Large intestine (tissue), 12 donors: ENCODE measurements at places on chromosomes 16 and 17. TPM values are rescaled to one million over a fixed set of nuclear protein-coding genes. Genes with fewer than 3 reads are reported as not detected.
A peak's percentile ranks its signal among the peaks of the same experiment; 100 is the strongest.

DNA sequence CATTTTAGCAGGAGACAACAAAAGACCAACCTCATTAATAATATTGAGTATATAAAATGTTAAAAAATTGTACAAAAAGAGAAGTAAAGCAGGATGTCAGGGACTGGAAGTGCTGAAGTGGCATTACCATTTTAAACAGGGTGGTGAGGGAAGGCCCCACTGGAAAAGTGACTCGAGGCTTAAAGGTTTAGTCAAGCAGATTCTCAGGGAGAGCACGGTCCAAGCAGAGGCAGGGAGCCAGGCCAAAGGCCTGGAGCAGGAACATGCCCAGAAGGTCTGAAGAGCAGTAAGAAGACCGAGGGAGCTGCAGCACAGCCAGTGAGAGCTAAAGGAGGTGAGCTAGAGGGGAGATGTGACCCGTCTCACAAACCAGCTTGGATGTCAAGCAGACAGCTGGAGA lies 7.6 kb downstream of the XPO6 start:
- H3K27me3 ChIP-seq = no peaks in the 10 kb centered on the region
- H3K36me3 ChIP-seq = peaks cover 51% of the 10 kb centered on the region
- H3K27ac ChIP-seq = no peak overlapping the region
- H3K4me1 ChIP-seq = no peaks in the 10 kb centered on the region
- DNase-seq = no peak

DNA sequence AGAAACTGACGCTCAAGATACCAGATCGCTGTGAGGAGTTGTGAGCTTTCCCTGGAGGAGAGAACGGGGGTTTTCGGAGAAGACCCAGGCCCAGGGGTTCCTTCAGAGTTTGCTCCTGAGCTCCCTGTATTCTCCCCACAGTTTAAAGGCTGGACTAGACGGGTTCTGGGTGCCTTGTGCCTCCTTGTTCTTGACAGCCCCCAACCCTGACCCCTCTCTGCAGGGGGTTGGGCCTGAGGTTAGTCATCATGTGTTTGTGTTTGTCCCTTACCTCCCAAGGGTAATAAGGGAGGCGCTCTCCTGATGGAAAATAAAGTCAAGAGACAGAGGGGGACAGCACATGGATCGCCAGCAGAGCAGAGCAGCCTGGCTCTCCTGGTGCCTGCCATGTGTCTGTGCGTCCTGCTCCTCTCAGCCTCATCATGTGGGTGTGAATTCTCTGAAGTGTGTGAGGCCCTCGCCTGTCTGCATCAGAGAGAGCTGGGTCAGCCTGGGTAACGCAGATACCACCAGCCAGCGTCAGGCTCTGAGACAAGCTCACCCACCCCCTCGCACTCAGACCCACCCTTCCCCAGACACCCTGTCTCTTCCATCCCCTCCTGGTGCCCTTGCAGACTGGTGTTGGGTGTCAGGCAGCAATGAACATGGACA lies 8.7 kb downstream of the HEXIM2 start:
- H3K4me1 ChIP-seq = peaks cover 49% of the 10 kb centered on the region
- H3K27me3 ChIP-seq = no peaks in the 10 kb centered on the region
- peak overlapping the region; percentile 98 for H3K27ac ChIP-seq
- no peak for DNase-seq
- H3K4me3 ChIP-seq = no peak overlapping the region

GRCh38 chr16:28237754-28238357 lies 26.1 kb upstream of the XPO6 start:
- no peak overlapping the region for H3K27ac ChIP-seq
- no peaks in the 10 kb centered on the region for H3K36me3 ChIP-seq
- no peaks in the 10 kb centered on the region for H3K27me3 ChIP-seq
- no peak overlapping the region for H3K4me3 ChIP-seq
- no peak for DNase-seq

GRCh38 chr16:14302031-14302398 lies 230.9 kb downstream of the MRTFB start:
- H3K27me3 ChIP-seq = peaks cover 39% of the 10 kb centered on the region
- H3K36me3 ChIP-seq = no peaks in the 10 kb centered on the region
- H3K27ac ChIP-seq = no peak overlapping the region
- peak overlapping the region; percentile 47 for H3K4me3 ChIP-seq

DNA sequence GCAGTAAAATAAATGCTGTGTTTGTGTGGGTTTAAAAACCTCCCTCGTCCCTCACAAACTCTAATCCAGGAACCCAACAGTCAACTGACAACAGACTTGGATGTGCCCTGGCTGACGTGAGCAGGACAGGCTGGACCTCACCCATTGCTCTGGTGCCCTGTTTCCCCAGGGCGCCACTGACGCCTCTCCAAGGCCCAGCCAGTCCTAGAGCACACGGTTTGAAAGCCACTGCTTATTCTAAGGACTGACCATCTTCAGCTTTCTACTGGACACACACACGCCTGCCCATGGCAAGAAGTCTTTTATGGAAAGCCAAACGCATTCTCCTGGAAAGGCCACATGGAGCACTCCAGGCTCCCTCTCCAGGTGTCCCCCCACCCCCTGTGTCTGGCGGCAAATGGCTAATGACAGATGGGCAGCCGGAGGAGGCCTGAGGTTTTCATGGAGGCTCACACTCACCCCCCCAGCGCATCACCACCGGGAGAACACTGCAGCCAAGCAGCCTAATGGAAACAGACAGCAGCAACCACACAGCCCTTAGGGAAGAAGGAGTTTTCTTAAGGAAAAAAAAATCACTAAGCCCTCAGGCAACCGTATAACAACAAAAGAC lies 319.2 kb downstream of the SOX9 start:
- peaks cover 34% of the 10 kb centered on the region for H3K4me1 ChIP-seq
- H3K27me3 ChIP-seq = no peaks in the 10 kb centered on the region
- no peak overlapping the region for H3K4me3 ChIP-seq

USP43 gene
- polyA plus RNA-seq = 4.7 TPM

CSH1 gene
- polyA plus RNA-seq = 0.30 TPM

TEDC2 gene
- polyA plus RNA-seq = 6.4 TPM

GRCh38 chr17:7478276-7479212 lies 887 bp downstream of the ZBTB4 start:
- peaks cover 60% of the 10 kb centered on the region for H3K4me1 ChIP-seq
- peak; percentile 75 for DNase-seq
- peak overlapping the region; percentile 66 for H3K4me3 ChIP-seq
- peak overlapping the region; percentile 97 for H3K27ac ChIP-seq
- no peaks in the 10 kb centered on the region for H3K27me3 ChIP-seq
- H3K36me3 ChIP-seq = peaks cover 8% of the 10 kb centered on the region

KRTAP4-9 gene
- not detected for polyA plus RNA-seq

- H3K27me3 ChIP-seq = no peaks in the 10 kb centered on the region
- peaks cover 7% of the 10 kb centered on the region for H3K4me1 ChIP-seq
- H3K4me3 ChIP-seq = no peak overlapping the region
- H3K36me3 ChIP-seq = no peaks in the 10 kb centered on the region
Observed at GRCh38 chr17:72935984-72936383, 156.5 kb downstream of the SLC39A11 start.

DNA sequence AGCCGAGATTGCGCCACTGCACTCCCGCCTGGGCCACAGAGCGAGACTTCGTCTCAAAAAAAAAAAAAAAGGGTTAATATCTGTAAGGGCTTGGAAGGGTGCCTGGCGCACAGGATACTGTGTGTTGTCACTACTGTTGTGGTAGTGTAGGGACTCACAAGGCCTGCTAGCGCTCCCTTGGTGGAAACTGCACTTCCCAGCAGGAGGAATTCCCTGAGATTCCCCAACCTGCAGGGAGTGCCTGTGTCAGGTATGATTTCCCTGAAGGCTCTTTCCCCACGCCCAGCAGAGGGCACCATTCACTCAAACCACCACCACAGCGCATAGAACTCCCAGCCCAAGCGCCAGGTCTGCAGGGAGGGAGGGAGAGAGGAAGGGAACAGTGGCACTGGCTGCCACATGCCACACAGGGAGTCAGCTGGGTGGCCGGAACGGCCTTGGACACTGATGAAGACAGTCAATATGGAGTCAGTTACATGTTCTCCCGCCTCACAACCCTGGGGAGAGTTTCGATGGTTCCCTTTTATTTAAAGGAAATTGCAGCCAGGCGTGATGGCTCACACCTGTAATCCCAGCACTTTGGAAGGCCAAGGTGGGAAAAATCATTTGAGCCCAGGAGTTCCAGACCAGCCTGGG lies 32.7 kb upstream of the CDH1 start:
- no peak overlapping the region for H3K27ac ChIP-seq
- H3K4me3 ChIP-seq = no peak overlapping the region
- H3K27me3 ChIP-seq = no peaks in the 10 kb centered on the region
- H3K4me1 ChIP-seq = peaks cover 12% of the 10 kb centered on the region
- H3K36me3 ChIP-seq = no peaks in the 10 kb centered on the region
- peak; percentile 84 for DNase-seq

GRCh38 chr17:8081876-8082275 lies 5.6 kb downstream of the ALOX12B start:
- H3K36me3 ChIP-seq = no peaks in the 10 kb centered on the region
- H3K27me3 ChIP-seq = peaks cover 26% of the 10 kb centered on the region
- no peak for DNase-seq
- no peak overlapping the region for H3K4me3 ChIP-seq
- peaks cover 19% of the 10 kb centered on the region for H3K4me1 ChIP-seq
- peak overlapping the region; percentile 11 for H3K27ac ChIP-seq

ABCC11 gene
- polyA plus RNA-seq = 0.21 TPM

GPR142 gene
- 0.97 TPM for polyA plus RNA-seq

- H3K36me3 ChIP-seq = no peaks in the 10 kb centered on the region
- no peak overlapping the region for H3K4me3 ChIP-seq
- H3K27me3 ChIP-seq = no peaks in the 10 kb centered on the region
- H3K27ac ChIP-seq = no peak overlapping the region
- DNase-seq = no peak
- no peaks in the 10 kb centered on the region for H3K4me1 ChIP-seq
Observed at GRCh38 chr17:66934040-66934439, 30.5 kb upstream of the CACNG4 start.

DNA sequence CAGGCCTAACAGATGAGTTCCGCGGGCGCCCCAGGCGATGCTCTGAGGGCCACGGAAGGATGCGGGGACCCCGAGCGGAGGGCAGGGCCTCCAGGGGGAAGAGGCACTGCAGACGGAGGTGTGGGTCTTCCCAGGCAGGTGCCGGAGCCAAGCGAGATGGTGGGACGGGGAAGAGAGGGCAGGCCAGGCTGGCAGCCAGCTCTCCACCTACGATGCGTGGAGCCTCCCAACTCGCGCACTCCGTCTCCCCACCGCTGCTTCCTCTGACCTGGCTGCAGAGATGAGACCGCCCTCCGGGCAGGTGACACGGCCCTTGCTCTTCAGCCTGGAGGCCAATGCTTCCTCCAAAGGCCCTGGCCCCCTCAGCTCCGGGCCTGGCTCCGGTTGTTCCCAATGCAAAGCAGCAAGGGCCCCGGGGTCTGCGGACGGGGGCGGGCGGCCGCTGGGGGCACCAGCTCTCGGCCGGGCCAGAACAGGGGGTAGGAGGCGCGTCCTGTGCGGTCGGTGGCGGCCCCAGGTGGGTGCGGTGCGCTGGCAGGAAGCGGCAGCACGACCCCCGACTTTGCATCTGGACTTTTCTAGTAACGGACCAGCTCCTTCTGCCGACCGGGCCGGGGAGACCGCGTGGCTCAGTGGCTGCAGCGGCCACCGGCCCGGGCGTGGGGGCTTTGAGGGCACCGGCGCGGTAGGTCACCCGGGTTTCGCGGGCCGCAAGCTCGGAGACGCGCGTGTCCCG lies 1.5 kb upstream of the SOX8 start:
- H3K27ac ChIP-seq = no peak overlapping the region
- H3K4me3 ChIP-seq = no peak overlapping the region
- H3K27me3 ChIP-seq = peaks cover 54% of the 10 kb centered on the region
- no peak for DNase-seq

SCPEP1 gene
- 323 TPM for polyA plus RNA-seq

CD7 gene
- 8.6 TPM for polyA plus RNA-seq

GRCh38 chr16:6375465-6376075 lies 957.1 kb upstream of the RBFOX1 start:
- no peak overlapping the region for H3K27ac ChIP-seq
- no peak for DNase-seq
- no peaks in the 10 kb centered on the region for H3K27me3 ChIP-seq
- no peaks in the 10 kb centered on the region for H3K36me3 ChIP-seq
- H3K4me1 ChIP-seq = no peaks in the 10 kb centered on the region

KIF19 gene
- polyA plus RNA-seq = 5.7 TPM

GRCh38 chr16:4283441-4283840 lies 10.6 kb upstream of the TFAP4 start:
- H3K27me3 ChIP-seq = peaks cover 2% of the 10 kb centered on the region
- peaks cover 6% of the 10 kb centered on the region for H3K4me1 ChIP-seq
- no peak overlapping the region for H3K27ac ChIP-seq
- no peak for DNase-seq

DNA sequence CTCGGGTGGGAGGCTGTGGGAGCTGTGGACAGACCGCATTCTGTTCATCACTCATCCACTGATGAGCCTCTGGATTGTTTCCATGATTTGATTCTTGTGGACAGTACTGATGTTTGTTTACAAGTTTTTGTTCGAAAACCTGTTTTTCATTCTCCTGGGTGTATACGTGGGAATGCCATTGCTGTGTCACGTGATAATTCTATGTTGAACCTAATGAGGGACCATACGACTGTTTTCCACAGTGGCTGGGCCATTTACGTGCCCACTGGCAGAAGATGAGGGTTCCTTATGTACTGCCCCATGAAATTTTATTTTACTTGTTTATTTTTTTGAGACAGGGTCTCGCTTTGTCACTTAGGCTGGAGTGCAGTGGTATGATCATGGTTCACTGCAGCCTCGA lies 2.6 kb upstream of the ALG1 start:
- H3K36me3 ChIP-seq = no peaks in the 10 kb centered on the region
- DNase-seq = no peak
- no peaks in the 10 kb centered on the region for H3K27me3 ChIP-seq
- H3K27ac ChIP-seq = no peak overlapping the region
- no peak overlapping the region for H3K4me3 ChIP-seq

DNA sequence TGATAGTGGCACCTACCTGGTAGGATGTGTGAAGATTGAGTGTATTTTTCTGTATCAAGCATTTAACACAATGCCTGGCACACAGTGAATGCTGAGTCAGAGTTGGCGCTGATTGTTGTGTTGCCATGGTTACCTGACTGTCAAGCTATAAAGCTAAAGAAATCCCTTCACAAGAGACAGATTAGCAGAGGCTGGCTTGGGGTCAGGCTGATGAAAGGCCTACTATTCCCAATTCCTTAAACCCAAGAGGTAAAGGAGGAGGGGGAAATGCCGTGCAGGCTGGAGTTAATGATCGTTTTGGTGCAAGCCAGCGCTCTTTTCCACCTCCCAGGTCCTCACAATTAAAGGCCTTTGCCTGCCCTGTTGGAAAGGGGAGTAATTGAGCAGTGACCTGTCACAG lies 5.9 kb downstream of the CLEC19A start:
- DNase-seq = no peak
- H3K4me3 ChIP-seq = no peak overlapping the region
- H3K4me1 ChIP-seq = no peaks in the 10 kb centered on the region

- H3K4me3 ChIP-seq = no peak overlapping the region
- H3K27ac ChIP-seq = no peak overlapping the region
- DNase-seq = no peak
- H3K4me1 ChIP-seq = no peaks in the 10 kb centered on the region
- H3K27me3 ChIP-seq = peaks cover 7% of the 10 kb centered on the region
Observed at GRCh38 chr17:36212272-36212605, 1.4 kb downstream of the CCL4L2 start.

DNA sequence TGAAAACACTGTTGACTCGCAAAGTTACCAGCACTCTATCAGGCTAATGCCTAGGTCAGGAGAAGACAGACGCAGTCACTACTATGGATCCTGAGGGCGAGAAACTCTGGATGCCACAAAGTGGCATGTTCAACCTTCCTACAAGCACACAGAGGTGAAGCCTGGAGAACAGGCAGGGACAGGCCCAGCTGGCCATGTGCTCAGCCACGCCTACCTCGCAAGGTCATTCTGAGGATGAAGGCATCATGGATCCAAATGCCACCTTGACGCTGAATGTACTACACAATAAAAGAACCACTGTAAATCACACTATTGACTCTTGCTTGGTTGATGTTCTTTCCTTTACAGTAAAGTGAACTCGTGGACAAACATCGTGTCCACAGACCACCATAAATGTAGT lies 85.8 kb downstream of the ANKRD11 start:
- H3K27ac ChIP-seq = no peak overlapping the region
- peaks cover 22% of the 10 kb centered on the region for H3K4me1 ChIP-seq
- peaks cover 2% of the 10 kb centered on the region for H3K36me3 ChIP-seq
- no peak for DNase-seq
